ENCODE measurements at places on chromosomes 13 and 19.

GRCh38 chr13:82627183-82627582, 1255.1 kb downstream of the SLITRK1 start:
- DNase-seq, result no peak

- DNase-seq, result no peak
These were observed 71.4 kb upstream of the CLDN10 start for GRCh38 chr13:95480791-95481780.

DNA sequence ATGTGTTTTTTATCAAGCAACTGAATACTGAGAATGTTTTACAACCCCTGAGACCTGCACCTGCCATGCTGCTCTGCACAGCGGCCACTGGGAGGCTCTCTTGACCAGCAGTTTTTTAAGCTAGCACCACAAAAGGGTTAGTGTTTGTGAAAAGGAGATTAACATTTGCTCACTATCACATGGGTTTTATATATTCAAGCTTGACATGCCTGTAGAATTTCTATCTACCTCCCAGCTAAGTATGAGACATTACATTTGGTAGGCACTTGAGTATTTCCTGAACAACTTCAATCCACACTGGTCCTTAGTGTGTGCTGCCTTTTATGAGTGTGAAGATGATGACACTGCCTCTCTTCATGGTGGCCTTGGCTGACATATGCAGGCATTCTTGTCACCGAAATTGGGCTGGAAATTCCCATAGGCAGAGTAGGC, 1238.9 kb downstream of the UQCRFS1 start:
- DNase-seq, result peak; percentile 69

DNA sequence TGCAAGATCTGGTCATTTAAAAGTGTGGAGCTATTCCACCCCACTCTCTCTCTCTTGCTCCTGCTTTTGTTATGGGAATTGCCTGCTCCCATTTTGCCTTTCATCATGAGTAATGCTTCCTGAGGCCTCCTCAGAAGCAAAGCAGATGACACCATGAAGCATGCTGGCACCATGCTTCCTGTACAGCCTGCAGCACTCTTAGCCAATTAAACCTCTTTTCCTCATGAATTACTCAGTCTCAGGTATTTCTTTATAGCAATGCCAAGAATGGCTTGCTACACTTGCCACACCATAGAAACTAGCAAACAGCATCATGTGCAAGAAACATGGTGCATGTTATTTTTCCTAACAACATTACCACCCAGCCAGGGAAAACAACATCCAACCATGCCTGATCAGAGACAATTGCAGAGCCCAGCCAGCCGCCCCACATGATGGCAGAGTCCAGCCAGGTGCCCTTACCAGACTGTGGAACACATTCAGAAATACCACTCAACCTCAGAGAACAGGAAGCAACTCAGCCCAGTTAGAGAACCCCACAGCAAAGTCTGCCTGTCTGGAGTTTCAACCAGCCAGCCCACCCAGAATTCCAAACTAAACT, 36.9 kb downstream of the SYDE1 start:
- no peak for DNase-seq

GRCh38 chr13:95987841-95988240, 65.4 kb downstream of the UGGT2 start:
- DNase-seq, result no peak

DNA sequence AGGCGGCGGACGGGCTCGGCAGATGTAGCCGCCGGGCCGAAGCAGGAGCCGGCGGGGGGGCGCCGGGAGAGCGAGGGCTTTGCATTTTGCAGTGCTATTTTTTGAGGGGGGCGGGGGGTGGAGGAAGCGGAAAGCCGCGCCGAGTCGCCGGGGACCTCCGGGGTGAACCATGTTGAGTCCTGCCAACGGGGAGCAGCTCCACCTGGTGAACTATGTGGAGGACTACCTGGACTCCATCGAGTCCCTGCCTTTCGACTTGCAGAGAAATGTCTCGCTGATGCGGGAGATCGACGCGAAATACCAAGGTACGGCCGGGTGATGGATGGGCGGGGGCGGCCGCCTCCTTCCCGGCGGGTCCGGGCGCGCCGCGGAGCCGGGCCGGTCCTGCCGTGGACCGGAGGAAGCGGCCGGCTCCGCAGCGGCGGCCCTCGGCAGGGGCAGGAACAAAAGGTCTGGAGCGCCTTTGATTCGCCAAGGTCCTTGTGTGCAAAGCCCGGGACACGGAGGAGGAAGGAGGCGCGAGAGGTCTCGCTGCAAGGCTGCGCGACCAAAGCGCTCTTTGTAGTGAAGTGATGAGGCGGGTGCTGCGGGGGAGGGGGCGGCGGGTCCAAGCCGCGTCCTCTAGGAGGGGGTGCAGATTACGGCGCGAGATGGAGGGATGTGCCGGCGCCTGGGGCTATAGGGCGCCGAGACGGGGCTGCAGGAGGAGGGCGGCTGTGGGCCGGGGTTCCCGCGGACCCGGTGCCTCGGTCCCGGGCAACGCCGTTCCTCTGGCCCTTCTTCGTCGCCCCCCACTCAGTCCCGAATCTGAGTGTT, 689 bp downstream of the ING1 start:
- DNase-seq, result peak; percentile 76

DNA sequence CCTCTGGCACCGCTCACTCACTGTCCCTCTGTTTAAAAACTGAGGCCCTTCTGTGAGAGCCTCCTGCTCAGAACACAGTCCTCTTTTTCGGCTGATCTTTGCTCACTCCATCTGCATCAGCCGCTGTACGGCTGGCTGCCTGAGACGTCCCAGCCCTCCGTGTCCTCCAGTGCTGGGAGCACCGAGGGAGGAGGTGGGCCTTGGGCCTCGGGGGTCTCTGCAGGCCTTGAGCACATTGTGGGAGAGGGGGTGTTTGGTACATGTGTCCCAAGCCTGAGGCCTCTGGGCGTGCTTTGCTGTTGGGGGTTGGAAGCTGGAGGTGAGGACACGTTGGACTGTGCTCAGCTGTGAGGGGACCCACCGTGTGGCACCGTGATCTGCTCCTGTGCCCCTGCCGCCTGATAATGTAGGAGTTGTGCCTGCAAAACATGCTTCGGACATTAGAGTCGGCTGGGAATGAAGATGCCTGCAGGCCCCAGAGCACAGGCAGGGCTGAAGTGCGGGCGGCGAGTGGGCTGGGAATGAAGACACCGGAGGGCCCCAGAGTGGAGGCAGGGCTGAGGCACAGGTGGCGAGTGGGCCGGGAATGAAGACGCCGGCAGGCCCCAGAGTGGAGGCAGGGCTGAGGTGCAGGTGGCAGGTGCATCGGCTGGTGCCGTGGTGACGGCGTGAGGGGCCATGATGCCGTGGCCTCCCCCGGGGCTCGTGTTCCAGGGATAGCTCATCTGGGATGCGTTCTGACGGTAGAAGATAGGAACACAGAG, 30.6 kb downstream of the MCF2L start:
- DNase-seq, result no peak

DNA sequence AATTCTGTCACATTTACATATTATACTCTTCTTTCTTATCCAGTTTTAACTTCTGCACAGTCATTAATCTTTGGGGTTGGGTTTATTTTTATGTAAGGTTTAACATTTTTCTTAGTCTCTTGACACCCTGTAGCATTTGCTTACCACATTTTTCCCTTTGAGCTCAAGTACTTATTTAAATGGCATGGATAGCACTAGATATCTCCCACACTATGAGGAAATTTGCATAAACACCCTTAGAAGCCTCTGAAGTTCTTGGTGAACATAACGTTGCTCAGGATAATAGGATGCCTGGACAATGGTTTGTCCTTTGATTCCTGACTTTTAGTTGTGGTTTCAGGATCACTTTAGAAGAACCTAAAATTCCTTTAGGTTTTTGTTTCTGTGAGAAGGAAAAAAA, 338.9 kb downstream of the PCDH17 start:
- no peak for DNase-seq

- no peak for DNase-seq
These were observed 306.3 kb downstream of the DNAJC15 start for GRCh38 chr13:43329702-43330101.

DNA sequence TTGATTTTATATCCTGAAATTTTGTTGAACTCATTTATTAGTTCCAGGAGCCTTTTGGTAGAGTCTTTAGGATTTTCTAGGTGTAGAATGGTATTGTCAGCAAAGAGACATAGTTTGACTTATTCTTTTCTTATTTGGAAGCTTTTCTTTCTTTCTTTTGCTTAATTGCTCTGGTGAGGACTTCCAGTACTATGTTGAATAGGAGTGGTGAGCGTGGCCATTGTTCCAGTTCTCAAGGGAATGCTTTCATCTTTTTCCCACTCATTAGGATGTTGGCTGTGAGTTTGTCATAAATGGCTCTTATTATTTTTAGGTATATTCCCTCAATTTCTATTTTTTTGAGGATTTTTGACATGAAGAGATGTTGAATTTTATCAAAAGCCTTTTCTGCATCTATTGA, 182.2 kb upstream of the SPRY2 start:
- no peak for DNase-seq

GRCh38 chr13:94640721-94641120, 39.1 kb downstream of the GPR180 start:
- no peak for DNase-seq

- DNase-seq, result no peak
These were observed 35.9 kb downstream of the OXGR1 start for GRCh38 chr13:96958286-96958891.

- DNase-seq, result no peak
These were observed 1.5 kb downstream of the EPSTI1 start for GRCh38 chr13:42990291-42991232.

DNA sequence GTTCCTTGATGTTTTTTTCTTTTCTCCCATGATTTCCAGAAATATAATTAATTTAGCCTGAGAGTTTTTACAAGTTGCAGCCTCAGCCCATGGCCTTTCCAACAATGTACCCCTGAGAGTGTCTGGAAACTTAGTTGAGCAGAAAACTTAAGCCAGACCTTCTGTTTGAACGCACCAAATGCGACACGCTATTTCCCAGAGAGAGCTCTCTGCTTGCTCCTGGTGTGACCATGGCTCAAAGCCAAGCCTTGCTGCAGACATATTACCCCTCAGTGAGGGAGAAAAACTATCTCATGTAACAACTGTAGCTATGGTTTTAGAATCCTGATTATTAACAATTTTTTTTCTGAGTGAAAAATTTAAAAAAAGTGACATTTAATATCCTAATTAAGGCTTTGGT, 1204.5 kb upstream of the SLC10A2 start:
- no peak for DNase-seq

DNA sequence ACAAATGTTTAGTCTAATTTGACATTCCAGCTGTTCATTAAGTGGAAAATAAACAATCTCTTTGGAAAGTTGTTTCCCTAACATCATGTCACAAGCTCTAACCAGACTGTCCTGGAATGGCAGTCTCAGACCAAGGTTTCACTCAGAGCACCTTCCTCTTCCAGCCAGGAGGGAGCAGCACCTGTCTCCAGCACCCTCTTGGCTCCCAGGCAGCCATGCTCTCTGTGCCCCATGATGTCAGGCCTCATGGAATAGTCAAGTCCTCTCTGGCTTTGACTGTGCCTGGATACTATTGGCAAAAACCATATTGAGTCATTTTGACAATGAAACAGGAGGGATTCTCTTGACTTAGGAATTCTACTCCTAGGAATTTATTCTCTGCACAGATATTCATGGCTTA, 171.4 kb downstream of the OXGR1 start:
- peak; percentile 76 for DNase-seq

DNA sequence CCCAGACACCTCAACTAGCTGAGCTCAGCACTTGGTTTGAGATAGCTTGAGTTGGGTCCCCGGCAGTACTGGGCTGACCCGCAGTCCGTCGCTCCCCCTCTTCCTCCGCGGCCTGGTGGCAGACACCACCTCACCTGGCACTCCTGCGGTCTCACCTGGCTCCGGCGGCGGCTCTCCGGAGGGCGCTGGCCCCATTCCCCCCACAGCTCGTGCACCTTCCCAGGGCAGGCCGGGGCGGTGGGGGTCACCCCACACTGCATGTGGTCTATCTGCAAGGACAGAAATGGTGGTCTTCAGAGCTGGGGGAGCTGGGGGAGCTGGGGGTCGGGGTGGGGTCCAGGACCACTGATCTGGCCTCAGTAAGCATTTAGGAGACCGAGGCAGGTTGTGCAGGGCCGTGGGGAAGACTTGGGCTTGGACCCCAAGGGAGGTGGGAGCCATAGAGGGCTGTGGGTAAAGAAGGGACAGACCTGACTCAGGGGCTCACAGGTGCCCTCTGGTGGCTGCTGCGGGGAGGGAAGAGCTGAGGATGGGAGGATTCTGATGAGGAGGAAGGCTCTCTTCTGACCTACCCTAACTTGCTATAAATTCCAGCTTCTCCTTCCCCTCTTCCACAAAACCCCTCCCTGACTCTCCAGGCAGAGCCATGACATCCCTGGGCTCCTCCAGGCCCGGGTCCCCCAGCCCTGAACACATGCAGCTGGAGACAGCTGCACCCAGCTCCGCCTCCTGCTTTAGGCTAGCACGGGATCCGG, 6.7 kb upstream of the PLIN4 start:
- peak; percentile 82 for DNase-seq

DNA sequence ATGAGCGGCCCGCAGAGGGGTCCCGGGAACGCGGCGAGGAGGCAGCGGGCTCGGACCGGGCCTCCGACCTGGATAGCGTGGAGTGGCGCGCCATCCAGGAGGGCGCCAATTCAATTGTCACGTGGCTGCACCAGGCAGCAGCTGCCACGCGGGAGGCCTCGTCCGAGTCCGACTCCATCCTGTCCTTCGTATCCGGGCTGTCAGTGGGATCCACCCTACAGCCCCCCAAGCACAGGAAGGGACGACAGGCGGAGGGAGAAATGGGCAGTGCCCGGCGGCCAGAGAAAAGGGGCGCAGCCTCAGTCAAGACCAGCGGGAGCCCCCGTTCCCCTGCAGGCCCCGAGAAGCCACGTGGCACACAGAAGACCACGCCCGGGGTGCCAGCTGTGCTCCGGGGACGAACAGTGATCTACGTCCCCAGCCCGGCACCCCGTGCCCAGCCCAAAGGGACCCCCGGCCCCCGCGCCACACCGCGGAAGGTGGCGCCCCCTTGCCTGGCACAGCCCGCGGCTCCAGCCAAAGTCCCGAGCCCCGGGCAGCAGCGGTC, 10.7 kb downstream of the C19orf25 start:
- no peak for DNase-seq

DNA sequence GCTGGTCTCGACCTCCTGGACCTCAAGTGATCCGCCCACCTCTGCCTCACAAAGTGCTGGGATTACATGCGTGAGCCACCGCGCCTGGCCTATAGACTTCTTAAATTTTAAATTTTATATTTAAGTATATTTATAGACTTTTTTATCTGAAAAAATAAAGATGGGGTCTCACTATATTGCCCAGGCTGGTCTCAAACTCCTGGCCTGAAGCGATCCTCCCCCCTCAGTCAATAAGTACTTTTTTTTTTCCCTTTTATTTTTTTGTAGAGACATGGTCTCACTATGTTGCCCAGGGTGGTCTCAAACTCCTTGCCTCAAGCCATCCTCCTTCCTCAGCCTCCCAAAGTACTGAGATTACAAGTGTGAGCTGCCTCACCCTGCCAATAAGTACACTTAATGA, 1.9 kb downstream of the SERTAD1 start:
- no peak for DNase-seq

- peak; percentile 93 for DNase-seq
These were observed 6.5 kb downstream of the MED29 start for GRCh38 chr19:39397360-39398296.

- no peak for DNase-seq
These were observed 171.6 kb downstream of the MTUS2 start for GRCh38 chr13:28991764-28992163.
